ENCODE measurements at places on chromosomes 12 and 14.

GRCh38 chr12:65561798-65562382 is 262.4 kb upstream of the HMGA2 start:
- no peak for DNase-seq

DNA sequence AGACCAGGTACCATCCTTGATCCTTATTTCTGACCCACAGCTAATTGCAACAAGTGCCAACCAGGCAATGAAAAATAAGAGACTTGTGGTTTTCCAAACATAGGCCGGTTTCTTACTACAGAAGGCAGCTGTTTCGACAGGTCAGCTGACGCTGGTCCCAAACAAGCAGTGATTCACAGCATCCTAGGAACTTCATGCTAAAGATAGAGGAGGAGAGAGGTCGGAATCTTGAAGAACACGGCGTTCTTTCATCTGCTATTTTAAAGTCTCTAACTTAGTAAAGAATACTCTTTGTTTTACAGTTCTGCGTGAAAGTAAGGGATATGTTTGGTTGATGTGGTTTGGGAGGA is 28.1 kb upstream of the ADGRD1 start:
- no peak for DNase-seq

DNA sequence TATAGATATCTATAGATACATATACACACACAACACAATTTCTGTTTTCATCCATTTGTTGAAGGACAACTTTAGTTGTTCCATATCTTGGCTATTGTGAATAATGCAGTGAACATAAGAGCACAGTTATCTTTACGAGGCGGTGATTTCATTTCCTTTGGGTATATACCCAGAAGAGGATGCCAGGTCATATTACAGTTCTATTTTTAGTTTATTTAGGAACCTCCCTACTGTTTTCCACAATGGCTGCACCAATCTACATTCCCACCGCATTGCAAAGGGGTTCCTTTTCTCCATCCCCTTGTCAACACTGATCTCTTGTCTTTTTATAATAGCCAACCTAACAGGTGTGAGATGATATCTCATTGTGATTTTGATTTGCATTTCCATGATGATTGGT is 143.4 kb upstream of the ARHGAP5 start:
- DNase-seq = no peak

GRCh38 chr14:50070840-50071548 is 45.4 kb downstream of the VCPKMT start:
- DNase-seq = no peak

- DNase-seq = no peak
Observed at GRCh38 chr12:24586293-24586692, 362.6 kb downstream of the BCAT1 start.

- no peak for DNase-seq
Observed at GRCh38 chr12:46617167-46617566, 208.6 kb downstream of the SLC38A4 start.

DNA sequence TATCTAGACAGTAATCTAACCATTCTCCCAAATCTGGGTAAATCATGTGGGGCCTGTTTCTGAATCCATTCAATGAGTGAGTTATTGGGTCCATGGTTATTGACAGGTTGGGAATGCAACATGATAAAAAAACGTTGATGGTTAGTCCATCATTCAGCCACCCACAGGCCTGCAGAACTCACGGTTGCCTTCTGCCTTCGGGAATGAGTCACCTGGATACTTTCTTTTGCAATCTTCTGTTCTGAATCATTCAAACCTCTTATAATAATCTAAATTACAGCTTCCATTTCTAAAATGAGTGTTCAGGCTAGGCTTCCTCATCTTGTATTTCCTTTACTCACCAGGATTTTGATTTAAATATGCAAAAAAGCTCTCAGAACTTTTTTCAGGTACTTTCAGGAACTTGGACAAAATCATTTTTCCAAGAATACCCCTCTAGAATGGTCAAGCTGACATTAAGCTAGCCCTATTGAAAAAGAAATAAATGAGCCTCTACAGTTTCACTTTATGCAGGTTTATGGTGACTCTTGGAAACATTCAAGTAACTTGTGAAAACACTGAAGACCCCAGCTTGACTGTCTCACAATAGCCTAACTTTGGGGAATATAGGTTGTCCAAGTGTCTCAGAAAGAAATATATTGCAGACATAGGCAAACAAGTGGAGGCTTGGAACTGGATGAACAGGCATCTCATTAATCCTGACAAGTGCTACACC is 94.4 kb downstream of the KCNK10 start:
- DNase-seq = no peak

- no peak for DNase-seq
Observed at GRCh38 chr12:118633071-118633470, 256.7 kb downstream of the SUDS3 start.

- no peak for DNase-seq
Observed at GRCh38 chr14:93039649-93040315, 75.9 kb downstream of the ITPK1 start.

DNA sequence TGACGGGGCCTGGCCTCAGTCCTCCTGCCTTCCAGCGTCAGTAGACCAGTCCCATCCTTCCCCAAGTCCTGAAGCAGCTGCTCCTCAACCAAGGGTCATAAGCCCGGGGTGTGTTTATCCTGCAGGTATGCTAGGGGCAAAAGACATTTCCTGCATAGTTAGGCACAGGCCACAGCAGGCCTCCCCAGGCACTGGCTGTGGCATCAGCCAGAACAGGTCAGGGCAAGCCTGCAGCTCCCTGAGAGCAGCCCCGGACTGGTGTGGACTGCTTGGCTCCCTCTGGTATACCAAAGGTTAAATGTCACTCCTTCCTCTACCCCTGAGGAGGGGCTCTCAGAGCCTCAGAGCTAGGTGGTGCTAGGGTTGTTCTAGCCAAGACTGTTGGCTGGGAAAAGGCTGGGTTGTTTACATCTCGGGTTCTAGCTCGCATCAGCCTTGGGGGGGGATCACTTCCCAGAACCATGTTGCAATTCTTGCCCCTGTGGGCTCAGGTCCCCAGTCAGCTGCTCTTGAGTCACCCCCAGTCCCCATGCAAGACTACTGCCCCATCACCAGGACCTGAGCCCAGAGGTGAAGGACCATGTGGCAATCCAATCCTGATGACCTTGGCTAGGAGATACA is 2.9 kb downstream of the MMP14 start:
- no peak for DNase-seq

GRCh38 chr14:93683226-93683625 is 105.1 kb downstream of the PRIMA1 start:
- DNase-seq = no peak

- no peak for DNase-seq
Observed at GRCh38 chr12:119262388-119262787, 72.1 kb upstream of the CCDC60 start.

DNA sequence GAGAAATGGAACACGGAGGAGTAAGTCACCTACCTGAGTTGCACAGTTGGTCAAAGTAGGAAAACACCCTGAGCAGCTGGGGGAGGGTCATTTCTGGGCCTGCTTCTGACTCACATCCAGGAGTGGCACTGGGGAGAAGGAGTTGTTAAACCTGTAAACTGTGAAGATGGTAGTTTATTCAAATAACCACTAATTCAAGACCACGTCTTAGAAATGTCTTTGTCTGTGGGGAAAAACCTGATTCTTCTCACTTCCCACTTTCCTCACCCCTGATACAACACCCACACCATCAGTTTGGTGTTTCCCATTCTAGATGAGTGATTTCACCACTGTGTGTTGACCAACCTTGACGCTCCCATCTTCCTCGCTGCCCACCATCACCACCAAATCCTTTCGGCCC is 207.1 kb downstream of the ANO4 start:
- DNase-seq = no peak

- no peak for DNase-seq
Observed at GRCh38 chr14:93587330-93587729, 156.6 kb downstream of the UNC79 start.

DNA sequence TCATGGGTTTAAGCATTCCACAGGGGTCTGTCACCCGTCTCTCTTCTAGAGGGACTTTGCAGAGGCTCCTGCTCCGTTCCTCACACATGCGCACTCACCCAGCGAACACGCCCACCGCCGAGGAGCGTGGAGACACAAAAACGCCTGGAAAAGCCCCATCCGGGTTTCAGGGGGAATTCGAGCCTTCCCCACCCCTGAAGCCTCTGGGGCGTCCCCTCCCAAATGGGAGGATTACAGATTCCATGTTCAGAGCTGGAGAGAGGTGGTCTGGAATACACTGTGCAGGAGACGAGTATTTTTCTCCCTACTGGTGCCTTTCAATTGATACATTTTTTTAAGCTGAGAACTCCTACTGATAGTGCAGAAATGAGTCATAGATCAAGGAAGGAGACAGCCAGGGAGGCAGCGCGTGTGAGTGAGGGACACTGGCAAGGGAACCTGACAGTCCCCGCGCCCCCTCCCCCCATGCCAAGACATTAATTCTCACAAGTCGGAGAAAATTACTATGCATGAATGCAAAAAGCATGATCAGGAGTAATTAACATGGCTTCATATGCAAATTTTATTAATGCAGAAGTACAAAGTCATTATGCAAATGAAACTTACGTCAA is 36.9 kb downstream of the BCL11B start:
- DNase-seq = peak; percentile 62

DNA sequence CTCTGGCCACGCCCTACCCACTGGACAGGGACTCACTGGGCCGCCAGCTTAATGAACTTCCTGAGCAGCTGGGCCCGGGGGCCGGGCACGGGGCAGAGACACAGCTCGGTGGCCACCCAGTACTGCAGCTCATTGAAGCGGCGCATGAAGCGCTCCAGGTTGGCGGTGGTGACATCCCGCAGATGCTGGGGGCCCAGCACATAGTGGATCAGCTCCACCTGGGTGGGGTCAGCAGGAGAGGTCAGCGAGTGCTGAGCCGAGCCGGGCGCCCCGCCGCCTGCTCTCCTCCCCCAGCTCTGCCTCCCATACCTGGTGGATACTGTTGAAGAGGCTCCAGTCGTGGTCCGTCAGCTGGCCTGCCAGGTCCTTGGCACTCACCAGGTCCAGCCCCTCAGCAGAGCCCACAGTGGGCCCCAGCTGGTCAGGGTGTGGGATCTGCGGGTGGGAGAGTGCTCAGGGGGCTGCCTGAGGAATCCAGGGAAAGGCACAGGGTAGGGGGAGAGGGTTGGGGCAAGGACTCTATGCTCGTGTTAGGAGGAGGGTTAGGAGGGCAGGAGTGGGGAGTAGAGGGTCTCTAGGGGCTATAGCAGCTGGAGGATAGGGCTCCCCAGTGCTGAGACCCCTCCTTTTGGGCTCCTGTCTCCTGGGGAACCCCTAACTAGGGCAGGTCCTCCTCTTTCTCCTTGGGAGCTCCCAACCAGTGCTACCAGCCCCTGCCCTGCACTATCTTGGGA is 15.5 kb upstream of the ENDOU start:
- DNase-seq = no peak

DNA sequence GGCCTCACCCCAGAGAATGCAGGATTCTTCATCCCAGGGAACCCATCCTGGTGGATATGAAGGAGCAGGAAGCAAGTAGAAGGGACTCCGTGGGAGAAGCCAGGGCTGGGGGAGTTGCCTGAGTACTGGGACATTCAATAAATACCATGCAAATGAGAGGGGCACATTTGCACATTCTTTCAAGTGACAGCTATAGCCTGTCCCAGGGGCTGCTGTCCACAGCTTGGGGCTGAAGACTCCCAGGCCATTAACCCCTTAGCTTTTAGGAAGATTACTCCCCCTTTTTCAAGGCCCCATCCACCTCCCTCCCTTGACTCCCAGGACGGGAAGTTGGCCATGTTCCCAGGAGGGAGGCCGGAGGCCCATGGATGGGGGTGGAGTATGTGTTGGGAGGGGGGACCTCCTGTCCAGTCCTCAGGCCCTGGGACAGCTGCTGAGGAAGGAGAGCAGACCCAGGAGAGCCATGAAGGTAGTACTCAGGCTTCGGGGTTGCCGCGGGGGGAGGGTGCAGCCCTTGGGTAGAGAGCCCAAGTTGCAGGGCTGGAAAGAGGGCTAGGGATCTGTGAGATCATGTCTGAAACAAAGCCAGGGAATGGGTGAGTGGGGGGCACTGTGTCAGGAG is 974 bp upstream of the TNS2 start:
- no peak for DNase-seq

- no peak for DNase-seq
Observed at GRCh38 chr14:100409003-100409360, 85.8 kb downstream of the SLC25A47 start.

- no peak for DNase-seq
Observed at GRCh38 chr14:68791902-68792677, 777 bp downstream of the ZFP36L1 start.

DNA sequence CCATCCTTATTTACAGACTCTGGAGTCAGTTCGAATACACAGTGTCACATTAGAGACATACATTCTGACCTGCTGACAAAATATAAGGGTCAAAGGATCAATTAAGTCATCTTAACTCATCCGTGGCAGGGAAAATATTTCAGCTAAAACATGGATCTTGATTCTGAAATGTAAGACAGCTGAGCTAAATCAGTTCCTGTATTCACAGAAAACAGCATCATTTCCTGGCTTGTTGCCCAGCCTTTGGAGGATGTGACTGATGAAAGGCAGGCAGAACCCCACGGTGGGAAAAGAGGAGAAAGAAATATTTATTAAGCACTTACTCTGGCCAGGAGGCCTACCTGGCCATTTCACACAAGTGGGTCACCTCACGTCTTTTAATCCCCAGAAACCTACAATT is 101.9 kb downstream of the GAS2L3 start:
- DNase-seq = no peak

- DNase-seq = no peak
Observed at GRCh38 chr12:113347892-113348291, 10.5 kb upstream of the PLBD2 start.

DNA sequence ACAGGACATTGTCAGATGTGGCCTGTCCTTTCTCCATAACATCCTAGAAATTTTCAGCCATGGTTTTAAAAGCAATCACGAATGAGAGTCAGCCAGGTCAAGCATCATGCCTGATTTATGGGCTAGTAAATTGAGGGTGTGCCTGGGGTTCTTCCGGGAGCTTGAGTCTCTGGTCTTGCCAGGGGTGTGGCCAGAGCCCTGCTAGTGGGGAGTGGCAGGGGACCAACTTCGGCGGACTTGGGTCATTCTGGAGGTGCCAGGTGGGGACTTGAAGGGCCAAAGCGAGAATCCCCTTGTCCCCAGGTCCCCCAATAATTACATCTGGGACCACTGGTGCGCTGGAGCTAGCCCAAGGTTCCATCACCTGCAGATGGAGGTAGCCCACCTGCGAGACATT is 5.7 kb downstream of the OTUB2 start:
- DNase-seq = no peak

DNA sequence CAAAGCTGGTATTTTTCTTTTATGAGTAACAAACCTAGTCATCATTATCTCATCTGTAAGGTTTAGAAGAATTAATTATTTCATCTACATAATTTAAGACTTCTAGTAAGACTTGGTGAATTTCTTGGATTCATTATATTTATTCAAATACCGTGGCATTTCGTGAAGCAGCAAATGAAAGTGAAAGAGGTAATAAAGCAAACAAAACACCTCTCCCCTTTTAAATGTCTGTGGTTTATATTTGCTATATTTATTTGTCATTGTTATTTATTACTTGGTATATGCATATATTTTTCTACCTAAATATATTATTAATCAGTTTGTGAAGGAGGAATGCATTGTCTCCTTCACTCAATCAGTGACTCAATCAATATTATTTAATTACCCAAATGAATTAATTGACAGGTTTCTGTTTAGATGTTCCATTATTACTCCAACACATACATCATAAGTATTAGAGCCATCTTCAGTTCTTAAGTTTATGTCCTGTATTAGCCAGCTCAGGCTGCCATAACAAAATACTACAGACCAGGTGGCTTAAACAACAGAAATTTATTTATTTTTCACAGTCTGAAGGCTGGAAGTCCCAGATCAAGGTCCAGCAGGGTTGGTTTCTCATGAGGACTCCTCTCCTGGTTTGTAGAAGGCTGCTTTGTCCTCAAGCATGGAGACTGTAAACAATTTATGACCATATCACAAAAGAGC is 6.6 kb downstream of the CFAP54 start:
- DNase-seq = no peak

Measured in activated CD8-positive, alpha-beta memory T cell treated with anti-CD3 and anti-CD28 coated beads for 4 hours (primary cell).